ENCODE measurements at places on chromosomes 4 and X.
A peak's percentile ranks its signal among the peaks of the same experiment; 100 is the strongest.

- DNase-seq: no peak
These were observed 8.7 kb downstream of the C1QTNF7 start for GRCh38 chr4:15436513-15436912.

DNA sequence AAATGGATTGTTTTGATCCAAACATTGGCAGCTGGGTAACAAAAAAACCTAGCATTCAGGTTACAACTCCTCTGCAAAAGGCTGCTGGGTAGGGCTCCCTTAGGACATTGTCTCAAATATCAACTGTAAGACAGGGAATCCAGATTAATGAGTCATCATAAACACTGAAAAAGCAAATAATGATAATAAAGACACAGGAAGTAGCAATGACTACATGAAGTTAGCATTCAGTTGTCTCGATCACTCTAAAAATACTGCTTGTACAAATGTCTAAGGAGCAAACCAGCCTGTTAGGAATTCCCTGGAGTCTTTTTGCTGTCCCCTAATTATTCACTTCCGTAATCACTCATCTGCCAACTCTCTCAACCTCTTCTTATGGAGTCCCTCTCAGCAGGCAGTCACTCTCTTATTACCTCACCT, 259.2 kb downstream of the GPC3 start:
- DNase-seq: peak; percentile 41

- DNase-seq: no peak
These were observed 244.1 kb downstream of the GPC3 start for GRCh38 chrX:133741303-133741702.

GRCh38 chrX:56764975-56765791, 36.1 kb downstream of the NBDY start:
- DNase-seq: no peak

DNA sequence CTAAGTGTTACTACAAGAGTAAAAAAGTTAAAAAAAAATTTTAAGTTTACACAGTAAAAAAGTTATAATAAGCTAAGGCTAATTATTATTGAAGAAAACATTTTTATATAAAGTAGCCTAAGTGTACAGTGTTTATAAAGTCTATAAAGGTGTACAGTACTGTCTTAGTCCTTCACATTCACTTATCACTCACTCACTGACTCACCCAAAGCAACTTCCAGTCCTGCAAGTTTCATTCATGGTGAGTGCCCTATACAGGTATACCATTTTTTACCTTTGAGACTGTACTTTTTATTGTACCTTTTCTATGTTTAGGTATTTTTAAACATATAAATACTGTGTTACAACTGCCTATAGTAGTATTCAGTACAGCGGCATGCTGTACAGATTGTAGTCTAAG, 74.2 kb downstream of the TMEM165 start:
- DNase-seq: no peak

GRCh38 chrX:87895421-87895820, 377.8 kb downstream of the KLHL4 start:
- DNase-seq: no peak

- no peak for DNase-seq
These were observed 31.1 kb upstream of the LEF1 start for GRCh38 chr4:108199881-108200280.

- peak; percentile 8 for DNase-seq
These were observed 50.3 kb downstream of the STPG2 start for GRCh38 chr4:98092833-98093439.

- DNase-seq: peak; percentile 60
These were observed 14.7 kb downstream of the SORCS2 start for GRCh38 chr4:7206911-7207567.

- no peak for DNase-seq
These were observed 117.0 kb downstream of the CBLL2 start for GRCh38 chrX:22389556-22390179.

DNA sequence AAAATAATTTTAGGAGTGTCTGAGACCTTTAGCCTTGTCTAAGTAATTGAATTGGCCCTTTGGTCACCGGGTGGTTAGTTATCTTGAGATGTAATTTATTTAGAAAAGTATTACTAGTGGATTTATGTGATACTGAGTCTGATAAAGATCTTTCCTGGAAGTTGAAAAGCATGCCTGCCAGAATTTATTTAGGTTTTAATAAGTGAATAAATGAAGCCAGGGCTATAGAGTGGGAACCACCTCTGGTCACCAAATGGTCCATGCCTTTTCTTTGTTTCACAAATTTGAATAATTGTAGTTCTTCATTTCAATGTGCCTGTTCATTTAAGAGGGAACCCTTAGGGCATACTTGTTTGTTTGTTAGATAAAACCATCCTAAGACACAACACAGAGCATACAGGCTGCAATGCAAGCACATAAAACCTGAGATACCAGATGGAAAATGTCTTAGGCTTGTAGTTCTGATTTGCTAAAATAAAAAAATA, 627.8 kb downstream of the ADGRL3 start:
- DNase-seq: no peak

GRCh38 chrX:152139589-152139988, 1.2 kb upstream of the MAGEA10 start:
- no peak for DNase-seq

DNA sequence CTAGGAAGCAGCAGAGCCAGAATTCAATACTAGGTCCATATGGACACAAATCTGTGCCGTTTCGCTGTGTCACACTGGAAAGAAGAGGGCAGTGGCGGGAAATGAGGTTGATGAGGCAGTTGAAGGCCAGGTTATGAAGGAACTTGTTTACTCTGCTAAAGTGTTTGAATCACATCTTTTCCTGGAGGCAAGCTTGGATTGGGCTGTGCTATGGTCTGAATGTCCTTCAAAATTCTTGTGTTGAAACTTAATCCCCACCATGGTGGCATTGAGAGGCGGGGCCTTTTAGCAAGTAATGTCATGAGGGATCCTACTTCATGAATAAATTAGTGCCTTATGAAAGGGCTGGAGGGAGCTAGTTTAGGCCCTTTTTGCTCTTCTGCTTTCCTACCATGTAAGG, 2.1 kb upstream of the ERCC6L start:
- DNase-seq: no peak

DNA sequence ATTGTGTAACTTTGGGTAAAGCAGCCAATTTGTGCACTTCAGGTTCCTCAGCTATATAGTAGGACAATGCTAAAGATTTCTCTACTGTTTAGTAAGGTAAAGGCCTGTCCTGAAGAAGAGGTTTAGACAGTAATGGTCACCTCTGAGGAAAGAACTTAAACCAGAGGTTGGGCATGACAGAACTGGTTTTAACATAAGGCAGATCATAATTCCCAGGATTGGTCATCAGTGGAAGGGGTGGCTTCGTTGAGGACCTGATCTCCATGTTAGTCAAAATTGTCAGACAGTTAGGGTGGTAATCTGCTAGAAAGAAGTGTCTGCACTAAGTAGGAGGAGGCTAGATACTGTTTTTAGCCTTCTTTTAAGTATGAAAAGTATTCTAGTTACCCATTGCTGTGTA, 4.1 kb downstream of the RP2 start:
- DNase-seq: no peak

GRCh38 chrX:50799531-50799961, 14.4 kb downstream of the SHROOM4 start:
- DNase-seq: no peak

- DNase-seq: peak; percentile 40
These were observed 2.1 kb downstream of the UCHL1 start for GRCh38 chr4:41258783-41259182.

DNA sequence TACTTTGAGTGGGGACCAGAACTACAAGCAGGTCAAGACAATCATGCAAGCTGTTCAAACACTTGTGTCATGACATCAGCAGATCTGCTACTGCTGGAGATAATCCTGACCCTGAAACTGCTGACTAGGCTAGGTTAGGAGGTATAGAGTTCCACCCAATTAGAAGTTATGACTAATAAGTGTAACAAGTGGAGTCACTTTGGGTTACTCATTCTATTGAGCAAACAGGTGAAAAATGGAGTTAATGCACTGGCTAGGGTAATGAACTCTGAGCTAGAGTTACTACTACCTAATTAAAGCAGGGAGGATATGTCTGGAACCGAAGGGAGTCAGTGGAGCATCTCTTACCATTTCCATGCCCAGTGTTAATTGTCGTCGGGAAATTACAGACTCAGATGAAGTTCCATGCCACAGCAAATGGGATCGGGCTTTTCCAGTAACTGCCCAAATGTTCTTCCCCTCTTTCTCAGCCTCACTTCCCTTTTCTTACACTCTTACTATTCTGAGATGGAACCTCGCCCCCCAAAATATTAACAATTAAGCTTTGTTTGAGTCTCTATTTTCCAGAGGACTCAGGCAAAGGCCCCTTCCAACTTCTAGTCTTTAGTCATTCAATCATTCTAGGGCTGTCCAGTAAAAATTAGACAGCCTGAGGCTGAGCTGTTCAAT, 19.8 kb upstream of the MANBA start:
- no peak for DNase-seq

GRCh38 chr4:140813804-140814203, 57.6 kb upstream of the TBC1D9 start:
- DNase-seq: no peak

DNA sequence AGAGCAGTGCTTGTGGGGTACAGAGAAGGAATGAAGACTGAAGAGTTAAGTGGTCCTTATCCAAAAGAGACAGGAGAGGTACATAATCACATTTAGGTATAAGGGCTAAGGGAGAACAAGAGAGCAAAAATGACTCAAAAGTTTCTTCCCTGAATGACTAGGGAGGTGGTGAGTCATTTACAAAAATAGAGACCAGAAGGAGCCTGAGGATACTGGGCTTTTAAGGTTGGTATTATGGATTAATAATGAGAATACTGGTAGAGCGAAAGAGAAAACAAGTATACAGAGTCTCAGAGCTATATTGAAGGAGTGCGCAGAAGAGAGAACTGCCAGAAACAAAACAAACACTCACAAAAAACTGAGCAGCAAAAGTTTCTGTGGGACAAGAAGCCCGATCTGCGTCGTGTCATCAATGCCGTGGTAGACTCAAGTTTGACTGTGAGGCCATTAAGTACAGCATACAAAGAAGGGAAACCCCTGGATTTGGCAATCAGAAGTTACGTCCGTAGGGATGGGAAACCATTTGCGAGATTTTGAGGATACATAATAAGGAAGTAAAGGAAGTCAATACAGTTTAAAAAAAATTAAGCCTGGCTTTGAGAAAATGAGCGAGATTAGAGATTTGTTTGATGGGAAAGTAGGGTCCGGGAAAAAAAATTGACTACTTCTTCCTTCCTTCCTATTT, 129.1 kb upstream of the STIM2 start:
- no peak for DNase-seq

DNA sequence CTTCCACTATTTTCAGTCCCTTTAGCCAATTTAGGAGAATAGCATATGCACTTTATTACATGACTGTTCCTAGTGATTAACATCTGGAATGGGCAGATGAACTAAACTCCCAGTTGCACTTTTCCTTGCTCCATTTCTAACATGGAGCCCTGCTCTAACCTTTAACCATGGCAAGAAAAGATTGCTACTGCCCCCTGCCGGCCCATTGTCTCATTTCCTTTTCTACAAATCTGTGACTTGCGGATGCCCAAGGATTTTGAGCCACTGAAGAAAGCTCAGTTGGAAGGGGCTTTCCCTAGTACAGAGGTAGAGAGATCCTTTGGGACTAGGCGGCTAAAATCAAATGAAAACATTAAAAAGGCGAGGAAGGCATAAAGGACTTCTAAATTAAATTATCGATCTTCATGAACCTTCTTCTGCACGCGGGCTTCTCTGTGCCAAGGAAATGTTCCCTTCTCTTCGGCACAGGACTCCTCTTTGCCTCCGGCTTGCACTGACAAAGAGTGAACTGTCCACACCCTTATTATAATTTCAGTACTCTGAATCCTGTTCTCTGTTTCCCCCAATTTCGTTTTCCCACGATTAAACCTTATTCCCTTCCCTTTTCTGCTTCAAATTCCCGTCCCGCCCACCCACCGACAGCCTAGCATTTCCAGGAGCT, 577 bp upstream of the GLRA2 start:
- DNase-seq: peak; percentile 81

- no peak for DNase-seq
These were observed 44.3 kb downstream of the ARSJ start for GRCh38 chr4:113935190-113935589.
